ENCODE measurements at places on chromosomes 16 and 17.

- no peak for DNase-seq
Measured at GRCh38 chr17:2433696-2434095, 32.8 kb upstream of the MNT start.

GRCh38 chr16:50261160-50261706 is 5.1 kb upstream of the ADCY7 start:
- DNase-seq = no peak

DNA sequence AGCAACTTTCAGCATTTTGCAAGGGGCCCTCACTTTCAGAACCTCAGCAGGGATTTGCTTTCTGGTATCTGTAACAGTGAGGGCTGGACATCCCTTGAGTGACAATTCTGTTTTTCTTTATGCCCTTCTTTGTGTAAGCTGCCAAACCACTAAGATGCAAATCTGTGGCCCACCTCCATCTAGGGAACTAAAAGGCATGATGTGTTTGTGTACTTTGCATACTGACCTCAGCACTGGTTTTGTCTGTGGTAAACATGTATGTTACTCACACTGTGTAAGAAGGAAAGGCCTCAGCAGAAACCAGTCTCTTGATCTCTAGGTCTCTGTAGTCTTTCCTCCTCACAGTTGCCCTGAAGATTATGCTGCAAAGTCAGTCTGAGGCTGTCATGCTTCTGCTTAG is 396.6 kb upstream of the DYNLRB2 start:
- DNase-seq = no peak

GRCh38 chr17:63132459-63132911 is 166.4 kb downstream of the TANC2 start:
- DNase-seq = no peak

GRCh38 chr17:51275381-51275780 is 15.0 kb downstream of the UTP18 start:
- no peak for DNase-seq

- DNase-seq = no peak
Measured at GRCh38 chr17:65750631-65751115, 189.2 kb upstream of the AXIN2 start.

DNA sequence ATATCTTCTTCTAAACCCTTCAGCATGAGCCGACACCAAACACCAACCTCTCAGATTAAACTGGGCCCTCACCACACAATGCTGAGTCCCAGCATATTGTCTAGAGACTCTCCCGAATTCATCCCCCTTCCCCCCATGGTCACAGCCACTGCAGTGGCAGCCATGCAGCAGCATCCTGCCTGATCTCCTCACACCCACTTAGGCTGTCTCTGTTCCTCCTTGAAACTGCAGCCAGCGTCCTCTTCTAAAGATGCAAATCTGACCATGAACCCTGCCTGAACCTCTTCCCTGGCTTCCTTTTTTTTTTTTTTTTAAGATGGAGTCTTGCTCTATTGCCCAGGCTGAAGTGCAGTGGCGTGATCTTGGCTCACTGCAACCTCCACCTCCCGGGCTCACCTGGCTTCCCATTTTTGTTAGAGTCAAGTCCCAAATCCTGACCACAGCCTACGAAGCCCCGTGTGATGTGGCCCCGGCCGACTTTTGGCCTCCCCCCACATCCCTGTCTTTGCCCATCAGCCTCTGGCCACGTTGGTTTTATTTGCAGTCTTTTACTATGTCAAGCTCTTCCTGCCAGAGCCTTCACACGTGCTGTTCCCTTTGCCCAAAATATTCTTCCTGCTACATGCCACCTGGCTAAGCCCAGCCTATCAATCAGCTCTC is 2.8 kb downstream of the FA2H start:
- no peak for DNase-seq

DNA sequence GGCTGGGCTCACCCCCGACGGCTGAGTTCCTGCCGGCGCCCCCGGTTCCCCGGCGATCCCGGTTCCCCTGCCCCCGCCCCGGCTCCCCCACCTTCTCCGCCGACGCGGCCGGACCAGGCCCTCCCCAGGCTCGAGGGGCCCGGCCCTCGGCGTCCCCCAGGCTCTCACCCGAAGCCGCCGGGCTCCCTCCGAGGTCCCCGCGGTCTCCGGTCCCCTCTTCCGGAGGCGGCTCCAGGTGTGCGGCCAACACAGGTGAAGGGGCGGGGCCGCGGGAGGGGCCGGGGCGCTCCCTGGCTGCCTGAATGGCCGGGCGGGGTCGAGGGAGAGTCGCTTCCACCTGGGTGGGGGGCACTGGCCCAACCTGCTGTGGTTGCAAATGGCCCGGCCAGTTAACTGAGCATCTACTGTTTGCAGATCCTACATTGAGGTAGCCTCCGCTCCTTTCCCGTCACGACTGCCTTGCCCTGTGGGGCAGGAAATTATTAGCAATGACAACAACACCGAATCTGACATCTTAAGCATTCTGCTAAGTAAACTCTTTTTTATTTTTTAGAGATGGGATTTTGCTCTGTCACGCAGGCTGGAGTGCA is at the start of gene BICDL2:
TSS of gene BICDL2 (minus strand) at position 219 of the 590 bp plus-strand sequence. CDS start 1,448 bp downstream, outside the sequence.
- no peak for DNase-seq

DNA sequence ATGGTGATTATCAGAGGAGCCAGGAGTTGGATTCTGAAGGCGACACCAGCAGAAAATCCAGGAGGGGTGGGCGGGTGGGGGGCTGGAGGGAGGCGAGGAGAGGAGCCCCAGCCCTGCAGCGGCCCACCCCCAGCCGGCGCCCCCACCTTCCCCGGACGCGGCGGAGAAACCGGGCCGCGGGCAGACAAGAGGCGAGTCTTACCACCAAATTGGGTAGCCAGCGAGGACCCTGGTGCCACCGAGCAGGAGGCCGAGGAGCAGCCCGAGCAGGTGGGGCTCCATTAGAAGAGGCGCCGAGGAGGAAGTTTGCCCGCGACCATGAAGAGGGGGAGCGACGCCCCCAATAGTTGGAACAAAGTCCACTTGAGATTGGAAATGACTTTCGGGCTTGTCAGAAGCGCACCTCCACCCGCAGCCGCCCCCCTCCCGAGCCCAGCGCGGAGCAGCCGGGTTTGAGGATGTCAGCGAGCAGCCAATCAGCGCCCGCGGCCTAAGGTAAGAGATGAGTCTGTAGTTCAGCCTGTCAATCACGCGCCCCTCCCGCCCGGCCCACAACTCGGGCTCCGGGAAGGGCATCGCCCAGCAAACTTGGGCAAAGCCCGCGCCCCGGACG is at the start of gene WNT3:
TSS of gene WNT3 (minus strand) at position 377 of the 613 bp plus-strand sequence. CDS start at position 282, 95 bp downstream.
- DNase-seq = no peak

DNA sequence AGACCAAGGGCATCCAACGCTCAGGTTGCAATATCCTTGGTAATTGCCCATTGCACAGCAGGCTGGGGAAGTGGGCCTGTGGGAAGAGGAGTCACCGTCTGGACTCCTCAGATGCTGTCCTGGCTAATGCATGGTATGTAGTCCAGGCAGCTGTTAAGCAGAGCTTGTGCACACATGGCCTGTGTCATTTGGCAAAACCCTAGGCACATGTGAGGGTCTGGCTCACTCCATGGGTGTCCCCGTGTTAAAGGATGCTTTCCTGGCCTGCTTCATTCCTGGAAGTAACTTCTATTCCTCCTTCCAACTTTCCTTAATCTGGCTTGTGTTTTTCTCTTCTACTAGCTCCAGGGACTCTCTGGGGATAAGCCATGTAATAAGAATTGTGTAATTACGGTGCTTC is 378.0 kb upstream of the CA10 start:
- DNase-seq = no peak

DNA sequence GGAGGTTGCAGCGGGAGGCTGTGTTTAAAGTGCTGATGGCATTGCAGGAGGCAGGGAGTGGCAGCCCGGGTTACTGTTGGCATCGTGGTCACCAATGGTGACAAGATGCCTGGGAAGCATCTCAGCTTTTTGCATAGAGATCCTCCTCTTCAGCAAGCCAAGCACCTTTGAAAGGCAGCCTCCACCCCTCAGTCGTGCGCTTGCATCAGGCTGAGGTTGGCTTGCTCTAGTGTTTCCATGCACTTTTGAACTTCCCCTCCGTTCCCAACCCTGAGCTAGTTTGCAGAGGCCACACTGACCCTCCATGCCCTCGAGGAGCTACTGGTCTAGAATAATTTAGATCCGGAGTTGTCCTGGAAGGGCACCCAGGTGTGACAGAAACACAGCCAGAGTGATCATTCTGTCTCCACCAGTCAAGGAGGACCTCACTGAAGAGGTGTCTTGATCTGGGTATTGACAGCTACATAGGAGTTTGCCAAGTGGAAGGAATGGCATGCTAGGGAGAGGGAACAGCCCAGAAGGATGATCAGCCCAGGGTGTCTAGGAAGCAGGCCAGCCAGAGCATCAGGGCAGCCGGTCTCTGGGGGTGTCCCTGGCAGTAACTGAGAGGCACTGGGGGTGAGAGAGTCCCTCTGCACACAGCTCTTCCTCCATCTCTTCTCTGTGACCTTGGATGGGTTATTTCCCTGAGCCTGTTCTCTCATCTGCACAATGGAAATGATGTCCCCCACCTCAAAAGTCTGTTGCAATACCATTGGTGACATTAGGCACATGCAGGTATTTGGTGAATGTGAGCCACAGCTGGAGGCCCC is 7.7 kb downstream of the BEAN1 start:
- DNase-seq = no peak

DNA sequence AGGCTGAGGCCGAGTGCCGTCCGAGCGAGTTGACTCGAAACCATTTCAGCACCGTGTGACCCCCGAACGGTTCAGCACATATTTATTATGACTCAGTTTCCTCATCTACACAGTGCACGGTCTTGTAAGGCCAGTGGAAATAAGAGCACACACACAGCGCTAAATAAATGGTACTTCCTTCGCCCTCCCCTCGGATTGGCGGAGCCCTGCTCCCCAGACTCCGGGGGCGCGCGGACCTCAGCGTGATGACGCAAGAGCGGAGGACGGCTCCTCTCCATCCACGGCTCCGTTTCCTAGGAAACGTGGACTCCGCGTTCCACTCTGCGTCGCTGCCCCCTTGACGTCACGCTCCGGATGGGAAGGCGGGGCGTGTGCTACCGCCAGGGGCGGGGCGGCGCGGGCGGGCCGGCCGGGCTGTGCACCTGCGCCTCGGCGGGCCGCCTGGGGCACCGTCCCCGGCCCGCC is at the start of gene PARD6A:
TSS of gene PARD6A (plus strand) at position 397 of the 465 bp plus-strand sequence. CDS start 79 bp downstream, outside the sequence.
- peak; percentile 75 for DNase-seq

DNA sequence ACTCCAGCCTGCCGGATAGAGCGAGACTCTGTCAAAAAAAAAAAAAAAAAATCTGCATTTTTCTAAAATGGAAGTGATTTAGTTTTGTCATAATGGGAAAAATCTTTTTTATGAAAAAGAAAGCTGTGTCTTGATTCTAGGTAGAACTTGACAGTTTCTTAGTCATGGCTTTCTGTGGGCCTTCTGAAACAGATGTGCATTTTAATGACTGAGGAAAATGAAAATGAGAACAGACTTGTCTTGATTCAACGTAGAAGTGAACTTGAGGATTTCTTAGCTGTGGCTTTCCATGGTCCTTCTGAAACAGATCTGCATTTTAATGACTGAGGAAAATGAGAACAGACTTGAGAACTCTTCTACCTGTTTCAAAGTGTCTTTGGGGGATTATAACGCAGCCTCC is 171.7 kb downstream of the VPS53 start:
- no peak for DNase-seq

DNA sequence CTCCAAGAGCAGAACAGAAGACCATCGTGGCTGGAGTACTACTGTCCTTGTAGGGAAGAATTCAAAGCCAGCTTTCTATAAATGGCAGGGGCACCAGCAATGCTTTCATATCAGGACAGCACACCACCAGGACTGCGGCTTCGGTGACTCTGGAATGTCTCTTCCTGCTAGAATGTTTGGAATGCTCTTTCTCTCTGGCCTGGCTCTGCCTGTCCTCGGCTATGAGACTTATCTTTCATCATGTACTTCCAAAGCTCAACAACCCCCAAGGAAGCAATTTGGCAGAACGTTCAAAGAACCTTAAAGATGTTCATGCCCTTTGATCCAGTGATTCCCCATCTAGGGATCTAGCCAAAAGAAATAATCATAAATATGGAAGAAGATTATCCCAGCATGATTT is 52.7 kb upstream of the NOG start:
- no peak for DNase-seq

GRCh38 chr16:77579351-77579891 is 142.9 kb upstream of the NUDT7 start:
- DNase-seq = no peak

DNA sequence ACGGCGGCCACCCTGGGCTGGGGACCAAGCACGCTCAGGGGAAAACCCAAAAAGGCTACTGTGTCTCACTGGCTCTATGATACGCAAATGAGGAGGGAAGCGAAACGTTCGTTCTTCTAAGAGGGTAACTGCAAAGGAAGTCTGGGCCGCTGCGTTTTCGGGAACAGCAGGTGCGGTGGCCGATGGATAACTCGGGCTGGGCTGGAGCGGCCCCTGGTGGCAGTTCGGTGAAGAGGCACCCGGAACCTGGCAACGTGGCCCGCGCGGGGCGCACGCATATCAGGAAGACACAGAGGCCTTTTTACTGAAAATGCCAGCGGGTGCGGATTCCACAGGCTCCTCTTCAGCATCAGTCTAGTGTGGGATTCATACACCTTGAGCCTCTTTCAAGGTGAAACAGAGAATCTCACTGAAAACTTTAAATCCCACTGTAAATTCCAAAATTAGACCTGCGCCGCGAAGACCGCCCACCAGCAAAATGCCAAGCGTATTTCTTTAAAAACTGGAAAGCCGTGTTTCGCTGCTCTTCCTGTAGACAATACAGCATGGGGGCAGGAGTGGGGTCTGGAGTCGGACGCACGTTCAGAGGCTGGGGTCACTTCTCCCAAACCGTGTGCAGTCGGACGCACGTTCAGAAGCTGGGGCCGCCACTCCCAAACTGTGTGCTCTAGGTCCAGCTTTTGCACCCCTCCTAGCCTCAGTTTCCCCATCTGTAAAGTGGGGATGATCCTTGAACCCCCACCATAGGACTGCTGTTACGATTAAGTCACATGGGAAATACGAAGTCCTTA is 44.4 kb upstream of the METTL9 start:
- DNase-seq = peak; percentile 90

- no peak for DNase-seq
Measured at GRCh38 chr17:3763777-3764170, 37.2 kb downstream of the ITGAE start.

- DNase-seq = no peak
Measured at GRCh38 chr17:11296994-11297393, 56.0 kb downstream of the SHISA6 start.

GRCh38 chr16:68732042-68732680 is 4.9 kb upstream of the CDH1 start:
- no peak for DNase-seq

DNA sequence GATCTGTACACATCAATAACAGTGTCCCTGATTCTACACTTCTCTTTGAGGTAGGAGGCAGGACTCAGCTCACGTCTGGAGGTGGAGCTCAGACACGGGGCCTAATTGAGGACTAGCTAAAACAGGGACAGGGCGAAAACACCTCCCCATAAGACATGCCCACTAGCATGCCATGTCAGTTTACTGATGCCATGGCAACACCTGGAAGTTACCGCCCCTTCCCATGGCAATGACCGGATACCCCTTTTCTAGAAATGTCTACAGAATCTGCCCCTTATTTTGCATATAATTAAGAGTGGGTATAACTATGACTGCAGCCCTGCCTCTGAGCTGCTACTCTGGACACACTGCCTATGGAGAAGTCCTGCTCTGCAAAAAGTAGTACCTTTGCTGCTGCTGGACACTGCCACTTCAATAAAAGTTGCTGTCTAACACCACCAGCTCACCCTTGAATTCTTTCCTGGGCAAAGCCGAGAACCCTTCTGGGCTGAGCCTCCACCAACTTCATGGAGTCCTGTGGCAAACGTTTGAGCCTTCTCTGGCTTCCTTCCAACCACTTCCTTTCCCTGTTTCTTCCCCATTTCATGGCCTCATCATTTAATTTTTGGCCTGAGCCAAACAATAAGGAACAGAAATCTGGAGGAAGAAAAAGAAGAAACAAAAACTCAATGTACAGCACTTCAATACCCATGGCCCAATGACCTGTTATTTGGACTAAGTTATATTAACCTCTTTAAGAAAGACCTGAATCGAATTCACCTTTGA is 21.0 kb downstream of the PHB1 start:
- DNase-seq = no peak

All from stimulated activated CD8-positive, alpha-beta memory T cell treated with anti-CD3 and anti-CD28 coated beads, Interleukin-4, amount 100 ng/mL, for 1 hour (primary cell).